Fibroblast of skin of right quadriceps (primary cell): ENCODE measurements at places on chromosomes 6 and 20.

DNA sequence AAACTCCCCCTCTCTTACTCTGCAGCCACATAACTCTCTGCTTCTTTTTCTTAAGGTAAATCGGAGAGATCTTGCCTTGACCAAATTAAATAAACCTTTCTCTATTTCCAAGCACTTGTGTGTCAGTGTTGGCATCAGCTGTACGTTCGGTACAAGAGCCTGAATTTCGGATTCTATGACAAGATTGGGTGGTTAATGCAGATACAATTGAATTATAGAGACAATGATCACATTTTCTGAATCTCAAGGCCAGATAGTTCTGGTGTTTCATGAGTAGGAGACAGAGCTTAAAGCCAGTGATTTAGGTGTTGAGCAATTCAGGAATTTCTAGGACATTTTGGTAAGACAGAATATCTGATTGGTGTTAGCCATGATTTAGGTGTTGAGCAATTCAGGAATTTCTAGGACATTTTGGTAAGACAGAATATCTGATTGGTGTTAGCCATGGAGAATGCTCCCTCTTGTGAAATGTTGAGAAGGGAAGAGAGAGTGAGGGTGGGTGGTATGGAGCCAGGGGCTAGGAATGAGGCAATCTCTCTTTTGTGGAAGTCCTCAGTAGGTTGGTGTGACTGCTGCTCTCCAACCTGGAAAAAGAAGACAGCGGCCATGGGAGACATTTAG is 5.1 kb downstream of the SPINT3 start:
- no peak for DNase-seq

- DNase-seq: no peak
These were observed 171.1 kb downstream of the SOD2 start for GRCh38 chr6:159521962-159522361.

DNA sequence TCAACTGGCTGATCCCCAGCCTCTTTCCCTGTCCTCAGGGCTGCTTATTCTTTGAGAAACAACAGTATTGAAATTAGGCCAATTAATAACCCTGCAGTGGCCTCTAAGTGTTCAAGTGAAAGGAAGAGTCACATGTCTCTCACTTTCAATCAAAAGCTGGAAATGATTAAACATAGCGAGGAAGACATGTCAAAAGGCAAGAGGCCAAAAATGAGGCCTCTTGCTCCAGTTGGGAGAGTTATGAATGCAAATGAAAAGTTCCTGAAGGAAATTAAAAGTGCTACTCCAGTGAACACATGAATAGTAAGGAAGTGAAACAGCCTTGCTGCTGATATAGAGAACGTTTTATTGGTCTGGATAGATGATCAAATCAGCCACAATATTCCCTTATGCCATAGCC is 131.5 kb downstream of the MACROD2 start:
- no peak for DNase-seq

GRCh38 chr6:46011188-46012085 is 4.2 kb downstream of the CLIC5 start:
- no peak for DNase-seq

DNA sequence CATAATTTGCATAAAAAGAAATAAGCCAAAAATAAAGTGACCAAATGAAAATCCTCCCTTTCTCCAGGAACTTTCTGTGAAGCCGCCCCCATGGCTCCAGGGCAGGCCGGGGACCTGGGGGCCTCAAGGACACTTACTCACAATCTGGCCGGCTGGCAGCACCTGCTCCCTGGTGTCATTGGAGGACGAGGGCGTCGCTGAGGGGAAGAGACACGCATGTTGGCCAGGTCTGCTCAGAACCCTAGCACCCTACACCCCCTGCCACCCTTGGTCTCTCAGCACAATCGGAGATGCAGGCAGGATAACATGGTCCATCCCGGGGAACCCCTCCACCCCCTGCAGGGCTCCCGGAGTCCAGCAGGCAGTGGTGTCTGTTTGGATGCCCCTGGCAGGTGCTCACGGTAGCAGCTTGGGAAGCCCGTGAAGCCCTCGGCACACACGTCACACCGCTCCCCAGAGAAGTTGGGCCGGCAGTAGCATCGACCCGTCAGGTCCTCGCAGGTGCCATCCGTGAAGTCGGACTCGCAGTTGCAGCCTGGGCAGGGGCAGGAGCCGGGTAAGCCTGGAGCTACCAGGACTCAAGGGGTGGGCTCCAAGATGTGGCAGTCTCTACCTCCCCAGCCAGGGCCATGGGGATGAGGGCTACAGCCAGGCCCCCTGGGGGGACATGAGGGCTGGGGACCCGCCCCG is 21.3 kb downstream of the LAMA5 start:
- DNase-seq: no peak

GRCh38 chr6:83429857-83430610 is 817 bp downstream of the ME1 start:
- DNase-seq: peak; percentile 28

GRCh38 chr6:27811451-27811772 is 100.8 kb downstream of the OR2B2 start:
- no peak for DNase-seq

GRCh38 chr20:37917461-37917860 is 14.5 kb downstream of the VSTM2L start:
- DNase-seq: no peak

GRCh38 chr6:158038291-158039177 is 56.9 kb downstream of the SYNJ2 start:
- no peak for DNase-seq

GRCh38 chr6:100353276-100354015 is 111.3 kb downstream of the SIM1 start:
- no peak for DNase-seq

DNA sequence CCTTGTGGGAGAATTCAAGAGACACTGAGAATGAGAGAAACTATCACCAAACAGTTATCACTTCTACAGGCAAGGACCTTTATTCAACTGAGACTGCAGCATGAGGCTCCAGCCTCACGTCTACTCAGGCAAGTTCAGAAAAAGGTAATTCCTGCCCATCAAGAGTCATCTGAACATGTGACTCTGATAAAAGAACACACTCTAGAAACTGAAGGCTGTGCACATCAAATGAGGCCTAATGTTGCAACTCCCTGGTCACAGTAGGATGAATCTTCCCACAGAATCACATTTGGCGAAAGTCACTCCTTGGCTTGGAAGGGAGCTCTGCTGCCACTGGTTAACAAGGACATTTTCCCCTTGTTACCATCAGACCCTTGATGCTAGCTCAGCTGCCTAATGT is 71.2 kb upstream of the EMILIN3 start:
- DNase-seq: no peak

DNA sequence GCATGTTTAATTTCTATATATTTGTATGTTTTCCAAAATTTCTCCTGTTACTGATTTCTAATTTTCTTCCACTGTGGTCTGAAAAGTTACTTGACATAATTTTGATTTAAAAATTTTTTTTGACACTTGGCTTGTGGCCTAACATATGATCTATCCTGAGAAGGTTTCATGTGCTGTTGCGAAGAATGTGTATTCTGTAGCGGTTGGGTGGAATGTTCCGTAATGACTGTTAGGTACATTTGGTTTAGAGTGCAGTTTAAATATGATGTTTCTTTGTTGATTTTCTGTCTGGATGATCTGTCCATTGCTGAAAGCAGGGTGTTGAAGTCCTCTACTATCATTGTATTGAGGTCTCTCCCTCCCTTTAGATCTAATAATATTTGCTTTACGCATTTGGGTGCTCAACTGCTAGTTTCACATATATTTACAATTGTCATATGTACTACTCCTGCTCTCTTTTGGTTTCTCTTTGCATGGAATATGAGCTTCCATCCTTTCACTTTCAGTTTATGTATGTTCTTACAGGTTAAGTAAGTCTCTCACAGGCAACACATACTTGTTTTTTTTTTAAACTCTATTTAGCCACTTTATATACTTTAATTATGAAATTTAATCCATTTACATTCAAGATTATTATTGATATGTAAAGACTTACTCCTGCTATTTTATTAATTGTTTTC is 19.5 kb upstream of the EDN1 start:
- no peak for DNase-seq

GRCh38 chr20:3687655-3688054 is 5.8 kb upstream of the ADAM33 start:
- DNase-seq: peak; percentile 59

GRCh38 chr6:56334937-56335336 is 87.6 kb upstream of the COL21A1 start:
- peak; percentile 82 for DNase-seq

DNA sequence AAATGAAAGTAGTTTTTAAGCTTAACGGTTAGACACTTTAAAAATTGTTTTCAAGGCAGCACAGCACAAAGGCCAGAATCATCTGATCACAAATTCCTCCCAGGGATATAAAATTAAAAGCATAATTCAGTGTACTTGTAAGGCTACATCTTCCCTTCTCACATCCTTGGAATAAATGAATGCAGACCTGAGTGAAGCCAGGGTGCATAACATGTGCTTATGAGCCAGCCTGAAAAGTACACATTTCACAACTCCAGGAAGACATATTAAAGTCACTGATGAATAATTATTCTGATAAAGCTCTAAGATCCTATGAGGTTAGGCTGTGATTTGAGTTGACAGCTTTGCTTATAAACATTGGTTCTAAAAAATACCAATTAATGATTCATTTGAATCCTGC is 163.6 kb downstream of the BTBD9 start:
- no peak for DNase-seq

GRCh38 chr6:107957308-107957908 is 600 bp downstream of the SEC63 start:
- DNase-seq: peak; percentile 75
